ENCODE measurements at places on chromosomes 6 and 20. TPM values are rescaled to one million over a fixed set of nuclear protein-coding genes. Genes with fewer than 3 reads are reported as not detected.

GRCh38 chr20:50015636-50015992, 32.8 kb downstream of the SNAI1 start:
- peak overlapping the region; percentile 36 for H3K27ac ChIP-seq
- DNase-seq: no peak
- H3K36me3 ChIP-seq: no peaks in the 10 kb centered on the region
- H3K4me1 ChIP-seq: no peaks in the 10 kb centered on the region
- H3K4me3 ChIP-seq: no peak overlapping the region
- H3K27me3 ChIP-seq: no peaks in the 10 kb centered on the region

GRCh38 chr6:15882915-15883314, 220.1 kb upstream of the DTNBP1 start:
- H3K4me3 ChIP-seq: no peak overlapping the region
- H3K27ac ChIP-seq: no peak overlapping the region
- H3K27me3 ChIP-seq: no peaks in the 10 kb centered on the region
- no peaks in the 10 kb centered on the region for H3K36me3 ChIP-seq
- peaks cover 8% of the 10 kb centered on the region for H3K4me1 ChIP-seq
- no peak for DNase-seq

DNA sequence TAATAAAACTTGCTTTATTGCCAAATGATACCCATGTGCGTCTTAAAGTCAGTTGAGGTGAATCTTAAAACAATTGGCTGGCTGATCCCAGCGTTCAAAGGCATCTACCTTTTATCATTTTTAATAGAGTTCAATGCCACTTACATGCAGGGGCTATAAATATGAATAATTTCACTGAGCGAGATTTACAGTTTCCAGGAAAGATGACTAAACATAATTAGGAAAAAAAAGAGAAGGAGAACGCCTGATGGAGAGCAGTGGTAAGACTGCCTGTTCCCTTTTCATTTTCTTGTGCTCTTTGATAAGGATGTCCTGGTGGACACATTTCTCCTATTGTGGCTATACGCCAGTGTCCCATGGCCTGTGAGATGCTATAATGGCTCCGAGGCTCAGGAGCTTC, 139.9 kb upstream of the SLC22A23 start:
- no peaks in the 10 kb centered on the region for H3K27me3 ChIP-seq
- DNase-seq: no peak

DNA sequence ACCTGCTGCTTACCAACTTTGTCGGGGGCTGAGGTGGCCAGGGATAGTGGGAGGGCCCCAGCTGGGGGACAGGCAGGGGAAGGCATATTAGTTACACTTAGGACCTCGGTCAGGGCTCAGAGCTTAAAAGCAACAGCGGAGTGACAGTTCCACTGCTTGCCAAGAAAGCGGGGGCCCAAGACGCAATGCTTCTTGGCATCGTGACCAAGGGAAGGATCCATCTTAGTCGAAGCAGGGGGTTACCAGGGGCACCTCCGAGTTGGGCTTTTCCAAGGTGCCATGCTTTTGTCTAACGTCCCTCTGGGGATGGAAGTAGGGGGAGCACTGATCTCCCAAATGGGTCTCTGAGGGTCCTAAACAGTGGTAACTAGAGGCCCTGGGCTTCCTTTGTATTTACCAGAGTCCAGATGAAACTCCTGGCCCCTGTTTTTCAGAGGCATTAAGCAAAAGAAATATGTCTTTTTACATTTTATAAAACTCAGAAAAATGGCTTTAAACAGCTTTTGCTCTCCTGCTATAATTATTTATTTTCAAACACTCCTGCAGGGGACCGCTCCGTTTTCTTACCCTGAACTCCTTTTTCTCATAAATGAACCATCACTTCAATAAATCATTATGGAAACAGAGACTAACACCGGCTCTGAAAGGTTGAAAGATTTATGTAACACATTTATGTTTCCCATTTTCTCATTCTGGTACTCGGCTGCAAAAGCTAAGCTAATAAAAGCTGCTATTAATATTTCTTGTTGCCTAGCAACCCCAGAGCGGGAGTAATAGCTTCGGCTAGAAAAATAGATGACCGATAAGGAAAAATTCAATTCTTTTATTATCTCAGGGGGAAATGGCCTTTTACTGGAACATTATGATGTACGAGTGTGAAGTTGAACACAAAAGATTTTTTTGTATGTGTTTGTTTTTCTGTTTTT, 100.4 kb downstream of the TOX2 start:
- peaks cover 5% of the 10 kb centered on the region for H3K27me3 ChIP-seq
- H3K27ac ChIP-seq: no peak overlapping the region
- H3K4me3 ChIP-seq: no peak overlapping the region
- DNase-seq: no peak
- no peaks in the 10 kb centered on the region for H3K4me1 ChIP-seq

DNA sequence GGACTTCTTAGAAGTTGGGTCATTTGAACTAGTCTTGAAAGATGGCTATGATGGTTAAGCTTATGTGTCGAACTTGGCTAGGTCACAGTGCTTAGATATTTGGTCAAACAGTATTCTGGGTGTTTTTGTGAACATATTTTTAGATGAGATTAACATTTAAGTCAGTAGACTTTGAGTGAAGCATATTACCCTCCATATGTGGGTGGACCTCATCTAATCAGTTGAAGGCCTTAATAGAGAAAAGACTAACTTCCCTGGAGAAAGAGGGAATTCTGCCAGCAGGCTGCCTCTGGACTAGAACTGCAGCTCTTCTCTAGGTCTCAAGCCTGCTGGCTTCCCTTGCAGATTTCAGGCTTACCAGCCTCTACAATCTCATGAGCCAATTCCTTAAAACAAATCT, 76.9 kb downstream of the RCAN2 start:
- H3K27me3 ChIP-seq: no peaks in the 10 kb centered on the region
- no peak overlapping the region for H3K4me3 ChIP-seq
- DNase-seq: no peak
- H3K4me1 ChIP-seq: peaks cover 8% of the 10 kb centered on the region
- H3K36me3 ChIP-seq: no peaks in the 10 kb centered on the region
- no peak overlapping the region for H3K27ac ChIP-seq

MTFR2 gene
- 0.61 TPM for polyA plus RNA-seq

C20orf141 gene
- polyA plus RNA-seq: 0.30 TPM

ASCC3 gene
- 3.1 TPM for polyA plus RNA-seq

Measured in adrenal gland (tissue), 19 donors.